ENCODE measurements at places on chromosomes 3 and 15.
A peak's percentile ranks its signal among the peaks of the same experiment; 100 is the strongest.

DNA sequence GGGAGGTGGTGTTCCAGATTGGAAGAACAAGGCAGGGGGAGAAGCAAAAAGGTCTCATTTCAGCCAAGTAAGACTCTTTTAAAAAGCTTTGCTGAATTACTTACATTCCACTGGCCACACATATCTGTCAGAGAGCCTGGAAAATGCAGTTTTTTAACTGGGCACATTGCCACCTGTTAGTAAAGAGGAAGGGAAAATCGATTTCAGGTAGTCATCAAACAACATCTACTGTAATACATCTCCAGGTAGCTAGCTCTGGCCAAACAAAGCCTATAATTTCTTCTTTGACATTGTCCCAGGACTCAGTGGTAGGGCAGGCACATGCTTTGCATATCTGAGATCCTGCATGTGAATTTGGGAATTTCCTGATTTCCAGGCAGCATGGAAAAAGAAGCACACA is 480.7 kb upstream of the SUCLG2 start:
- no peak overlapping the region for H3K4me3 ChIP-seq
- H3K36me3 ChIP-seq: no peaks in the 10 kb centered on the region
- H3K27me3 ChIP-seq: peaks cover 4% of the 10 kb centered on the region
- no peaks in the 10 kb centered on the region for H3K4me1 ChIP-seq
- no peak overlapping the region for H3K27ac ChIP-seq

- DNase-seq: no peak
- H3K4me3 ChIP-seq: no peak overlapping the region
- H3K4me1 ChIP-seq: peaks cover 6% of the 10 kb centered on the region
- no peaks in the 10 kb centered on the region for H3K27me3 ChIP-seq
- peaks cover 28% of the 10 kb centered on the region for H3K36me3 ChIP-seq
- no peak overlapping the region for H3K27ac ChIP-seq
These were observed 31.4 kb downstream of the HPS3 start for GRCh38 chr3:149160754-149161300.

- H3K4me3 ChIP-seq: no peak overlapping the region
- H3K36me3 ChIP-seq: no peaks in the 10 kb centered on the region
- H3K27me3 ChIP-seq: peaks cover 27% of the 10 kb centered on the region
- no peak for DNase-seq
- peaks cover 13% of the 10 kb centered on the region for H3K4me1 ChIP-seq
- H3K27ac ChIP-seq: no peak overlapping the region
These were observed 2.9 kb downstream of the ITPR1 start for GRCh38 chr3:4496087-4496452.

- no peak overlapping the region for H3K27ac ChIP-seq
- H3K4me3 ChIP-seq: peak overlapping the region; percentile 73
- no peak for DNase-seq
- H3K27me3 ChIP-seq: peaks cover 27% of the 10 kb centered on the region
These were observed 1.6 kb upstream of the PLCL2 start for GRCh38 chr3:16883057-16883722.

- no peaks in the 10 kb centered on the region for H3K27me3 ChIP-seq
- no peak overlapping the region for H3K4me3 ChIP-seq
- no peak for DNase-seq
- peaks cover 3% of the 10 kb centered on the region for H3K36me3 ChIP-seq
- H3K4me1 ChIP-seq: peaks cover 23% of the 10 kb centered on the region
These were observed 180.7 kb downstream of the KLHL25 start for GRCh38 chr15:85614059-85614458.

GRCh38 chr3:66145408-66145733 is 75.4 kb upstream of the SLC25A26 start:
- H3K4me3 ChIP-seq: no peak overlapping the region
- no peak for DNase-seq
- no peaks in the 10 kb centered on the region for H3K27me3 ChIP-seq

DNA sequence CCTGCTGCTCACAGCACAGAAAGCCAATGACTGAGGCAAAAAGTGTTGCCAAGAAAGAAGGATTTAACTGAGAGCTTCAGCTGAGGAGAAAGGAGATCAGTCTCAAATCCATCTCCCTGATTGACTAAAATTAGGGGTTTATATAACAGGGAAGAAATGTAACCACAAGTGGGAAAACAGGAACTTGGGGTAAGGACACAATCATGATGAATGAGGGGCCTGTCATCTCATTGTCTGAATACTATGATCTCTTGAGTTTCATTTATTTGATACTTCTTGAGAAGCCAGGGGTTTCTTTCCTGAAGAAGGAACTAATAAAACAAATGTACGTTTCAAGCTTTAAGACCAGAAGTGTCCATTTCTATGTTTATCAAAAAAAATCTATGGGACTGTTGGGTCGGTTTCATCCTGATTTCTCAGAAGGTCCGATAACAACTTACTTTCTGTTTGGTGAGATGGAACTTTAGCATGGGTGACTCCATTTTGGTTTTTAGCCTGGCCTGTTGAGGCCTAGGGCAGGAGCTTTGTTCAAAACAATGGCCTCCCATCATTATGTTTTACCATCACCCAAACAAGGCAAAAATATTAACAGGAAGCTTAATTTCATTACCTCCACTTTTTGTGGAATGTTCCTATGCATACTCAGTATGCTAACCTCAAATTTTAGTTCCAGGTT is 76.6 kb upstream of the PIAS1 start:
- no peak overlapping the region for H3K4me3 ChIP-seq
- no peak overlapping the region for H3K27ac ChIP-seq
- H3K27me3 ChIP-seq: no peaks in the 10 kb centered on the region
- no peak for DNase-seq
- H3K4me1 ChIP-seq: no peaks in the 10 kb centered on the region

- H3K36me3 ChIP-seq: no peaks in the 10 kb centered on the region
- DNase-seq: no peak
- no peak overlapping the region for H3K27ac ChIP-seq
- H3K27me3 ChIP-seq: peaks cover 24% of the 10 kb centered on the region
- no peak overlapping the region for H3K4me3 ChIP-seq
These were observed 259.2 kb downstream of the SLCO3A1 start for GRCh38 chr15:92112711-92113110.

- H3K27ac ChIP-seq: no peak overlapping the region
- H3K4me1 ChIP-seq: no peaks in the 10 kb centered on the region
- no peak overlapping the region for H3K4me3 ChIP-seq
These were observed 690.4 kb upstream of the NAALADL2 start for GRCh38 chr3:174168538-174169254.

- DNase-seq: no peak
- H3K27ac ChIP-seq: no peak overlapping the region
- H3K36me3 ChIP-seq: peaks cover 1% of the 10 kb centered on the region
- H3K4me1 ChIP-seq: no peaks in the 10 kb centered on the region
These were observed 275.7 kb upstream of the THBS1 start for GRCh38 chr15:39304931-39305728.

- no peaks in the 10 kb centered on the region for H3K4me1 ChIP-seq
- H3K27ac ChIP-seq: no peak overlapping the region
- H3K27me3 ChIP-seq: peaks cover 7% of the 10 kb centered on the region
These were observed 82.5 kb downstream of the ADAMTS17 start for GRCh38 chr15:100259266-100259665.

- peaks cover 6% of the 10 kb centered on the region for H3K36me3 ChIP-seq
- no peaks in the 10 kb centered on the region for H3K4me1 ChIP-seq
- H3K4me3 ChIP-seq: no peak overlapping the region
These were observed 38.5 kb downstream of the ZBTB20 start for GRCh38 chr3:115108614-115109013.

DNA sequence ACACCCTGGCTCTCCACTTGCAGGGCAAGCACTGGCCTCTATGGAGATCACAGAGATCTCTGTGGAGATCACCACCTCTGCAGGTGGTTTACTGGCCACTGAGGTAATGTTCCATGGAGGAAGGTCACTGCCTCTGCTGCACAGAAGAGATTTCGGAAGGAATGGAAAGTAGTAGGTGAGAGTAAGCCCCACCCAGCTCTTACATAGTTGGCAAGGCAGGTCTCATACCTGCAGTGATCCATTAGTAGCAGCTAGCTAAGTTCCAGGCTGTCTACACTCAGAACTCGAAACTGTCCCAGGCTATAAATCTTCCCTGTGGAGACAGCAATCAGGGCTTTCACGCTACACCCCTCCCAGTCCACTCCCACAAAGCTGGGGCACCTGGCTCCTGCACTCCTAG is 194.3 kb upstream of the MANF start:
- H3K4me3 ChIP-seq: no peak overlapping the region
- peaks cover 8% of the 10 kb centered on the region for H3K36me3 ChIP-seq
- no peak overlapping the region for H3K27ac ChIP-seq
- H3K27me3 ChIP-seq: no peaks in the 10 kb centered on the region
- DNase-seq: no peak
- H3K4me1 ChIP-seq: peaks cover 24% of the 10 kb centered on the region

GRCh38 chr3:150114873-150115540 is 144.3 kb upstream of the PFN2 start:
- H3K4me1 ChIP-seq: no peaks in the 10 kb centered on the region
- H3K27ac ChIP-seq: no peak overlapping the region
- no peak overlapping the region for H3K4me3 ChIP-seq
- H3K27me3 ChIP-seq: no peaks in the 10 kb centered on the region
- no peak for DNase-seq

- no peaks in the 10 kb centered on the region for H3K27me3 ChIP-seq
- H3K4me1 ChIP-seq: peaks cover 24% of the 10 kb centered on the region
- no peaks in the 10 kb centered on the region for H3K36me3 ChIP-seq
- H3K27ac ChIP-seq: no peak overlapping the region
These were observed 87.8 kb upstream of the RNU6-1 start for GRCh38 chr15:67927501-67928168.

DNA sequence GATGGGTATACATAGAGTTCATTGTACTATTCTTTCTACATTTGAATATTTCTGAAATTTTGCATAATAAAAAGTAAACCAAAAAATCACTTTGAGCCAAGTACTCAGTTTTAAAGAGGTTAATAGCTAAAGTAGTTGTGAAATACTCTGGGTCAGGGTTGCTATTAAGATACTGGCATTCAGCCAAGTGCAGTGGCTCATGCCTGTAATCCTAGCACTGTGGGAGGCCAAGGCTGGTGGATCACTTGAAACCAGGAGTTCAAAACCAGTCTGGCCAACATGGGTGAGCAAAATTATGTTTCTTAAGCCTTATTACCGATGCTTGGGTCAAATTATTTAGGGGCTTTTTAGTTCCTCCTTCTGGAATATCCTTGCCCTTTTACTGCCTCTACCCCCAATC is 122.0 kb upstream of the MELTF start:
- no peaks in the 10 kb centered on the region for H3K4me1 ChIP-seq
- H3K4me3 ChIP-seq: no peak overlapping the region
- no peaks in the 10 kb centered on the region for H3K27me3 ChIP-seq
- no peak overlapping the region for H3K27ac ChIP-seq

- DNase-seq: no peak
- H3K36me3 ChIP-seq: no peaks in the 10 kb centered on the region
- H3K27me3 ChIP-seq: no peaks in the 10 kb centered on the region
- no peak overlapping the region for H3K27ac ChIP-seq
- H3K4me3 ChIP-seq: no peak overlapping the region
These were observed 863.2 kb downstream of the TUSC7 start for GRCh38 chr3:117572786-117573185.

- peaks cover 1% of the 10 kb centered on the region for H3K36me3 ChIP-seq
- no peak overlapping the region for H3K27ac ChIP-seq
- H3K27me3 ChIP-seq: no peaks in the 10 kb centered on the region
- H3K4me3 ChIP-seq: no peak overlapping the region
- no peaks in the 10 kb centered on the region for H3K4me1 ChIP-seq
- DNase-seq: no peak
These were observed 935.0 kb downstream of the ROBO1 start for GRCh38 chr3:78832785-78833204.
